ENCODE measurements at places on chromosomes 4 and X.

DNA sequence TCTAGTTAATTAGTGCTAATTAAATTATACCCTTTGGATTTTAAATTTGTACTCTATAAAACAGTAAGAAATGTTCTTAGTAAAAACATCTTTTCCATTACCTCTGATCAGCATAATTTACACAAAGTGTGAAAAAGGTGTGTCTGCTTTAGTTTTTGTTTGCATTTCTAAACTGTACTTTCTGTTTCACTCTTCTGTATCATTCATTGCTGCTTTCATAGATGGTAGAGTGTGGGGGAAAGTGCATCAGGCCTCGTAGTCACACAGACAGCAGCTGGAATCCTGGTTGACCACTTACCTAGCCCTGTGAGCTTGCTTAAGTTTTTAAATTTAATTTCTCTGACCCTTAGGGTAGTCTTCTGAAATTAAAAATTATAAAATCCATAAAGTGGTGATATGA is 275.4 kb upstream of the PITX2 start:
- DNase-seq: no peak

- DNase-seq: no peak
Measured at GRCh38 chrX:30627818-30628652, 25.2 kb upstream of the GK start.

- DNase-seq: no peak
Measured at GRCh38 chrX:39067866-39068265, 266.6 kb downstream of the MID1IP1 start.

- no peak for DNase-seq
Measured at GRCh38 chr4:79948739-79949138, 124.3 kb downstream of the ANTXR2 start.

DNA sequence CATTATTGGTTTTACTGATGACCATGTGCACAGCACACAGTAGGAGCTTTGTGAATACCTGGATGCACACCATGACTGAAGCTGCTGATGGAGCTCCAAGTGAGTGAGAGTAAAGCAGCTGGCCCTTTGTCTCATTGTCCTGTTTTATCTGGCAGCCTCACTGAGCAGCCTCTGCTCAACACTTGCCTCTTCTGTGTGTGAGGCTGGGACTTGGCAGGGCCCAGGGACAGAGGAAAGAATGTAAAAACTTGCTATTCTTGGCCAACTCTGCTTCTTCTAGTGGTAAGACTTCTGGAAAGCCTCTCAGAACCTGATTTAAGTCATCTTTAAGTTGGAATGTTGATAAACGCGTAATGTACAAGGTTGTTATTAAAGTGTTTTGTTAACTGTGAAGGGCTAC is 61.4 kb downstream of the BEX1 start:
- DNase-seq: no peak

GRCh38 chr4:821181-821591 is 4.7 kb downstream of the CPLX1 start:
- DNase-seq: no peak

GRCh38 chrX:16762579-16762978 is 23.7 kb upstream of the TXLNG start:
- no peak for DNase-seq

- DNase-seq: no peak
Measured at GRCh38 chrX:1273896-1274295, 5.3 kb downstream of the CSF2RA start.

DNA sequence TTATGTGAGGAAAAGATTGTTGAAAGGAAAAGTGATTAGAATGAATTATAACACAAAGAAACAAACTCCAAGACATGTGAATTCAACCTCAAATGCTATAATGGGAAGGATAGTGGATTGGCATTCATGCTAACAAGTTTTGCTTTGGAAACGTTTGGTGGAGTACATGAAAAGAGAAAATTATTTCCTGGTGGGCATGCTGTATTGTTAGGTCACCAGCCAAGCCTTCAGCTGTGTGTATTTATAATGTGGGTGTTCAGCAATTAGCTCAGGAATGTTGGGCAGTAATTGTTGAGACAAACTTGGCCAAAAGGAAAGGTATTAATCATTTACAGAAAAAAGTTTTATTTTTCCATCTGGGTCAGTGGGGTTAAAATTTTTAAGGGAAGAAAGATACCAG is 198.9 kb upstream of the ARSJ start:
- no peak for DNase-seq

- no peak for DNase-seq
Measured at GRCh38 chrX:47523713-47524166, 37.3 kb upstream of the ARAF start.

DNA sequence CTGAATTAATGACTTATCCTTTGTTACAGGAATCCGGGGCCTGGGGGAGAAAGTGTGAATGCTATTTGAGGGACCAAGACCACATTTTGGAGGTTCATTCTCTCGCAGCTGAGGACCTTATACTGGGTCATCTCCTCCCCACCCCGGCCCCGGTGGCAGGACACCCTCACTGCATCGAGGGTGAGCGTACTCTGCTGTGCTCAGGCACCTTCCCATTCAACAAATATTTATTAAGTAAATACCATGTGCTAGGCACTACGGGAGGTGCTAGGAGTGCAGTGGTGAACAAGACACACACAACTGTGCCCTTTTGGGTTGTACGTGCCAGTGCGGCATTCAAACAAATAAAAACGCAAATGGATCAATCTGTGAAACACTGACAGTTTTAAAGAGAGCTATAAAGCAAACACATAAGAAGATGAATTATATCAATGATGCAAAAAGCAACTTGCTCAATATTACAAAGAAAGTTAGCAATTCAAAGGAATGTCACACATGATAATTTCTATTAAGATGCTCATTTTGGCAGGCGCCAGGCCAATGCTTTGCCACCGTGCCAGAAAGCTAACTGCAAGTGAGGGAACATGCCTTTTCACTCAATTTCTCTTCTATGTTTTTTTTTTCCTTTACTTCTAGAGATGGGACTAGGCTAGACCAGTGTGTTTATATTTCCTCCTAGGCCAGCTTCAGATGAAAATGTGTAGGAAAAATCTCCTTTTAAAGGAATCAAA is 24.6 kb downstream of the ADGRG2 start:
- DNase-seq: no peak

GRCh38 chrX:137482136-137482535 is 83.8 kb upstream of the ZIC3 start:
- no peak for DNase-seq

DNA sequence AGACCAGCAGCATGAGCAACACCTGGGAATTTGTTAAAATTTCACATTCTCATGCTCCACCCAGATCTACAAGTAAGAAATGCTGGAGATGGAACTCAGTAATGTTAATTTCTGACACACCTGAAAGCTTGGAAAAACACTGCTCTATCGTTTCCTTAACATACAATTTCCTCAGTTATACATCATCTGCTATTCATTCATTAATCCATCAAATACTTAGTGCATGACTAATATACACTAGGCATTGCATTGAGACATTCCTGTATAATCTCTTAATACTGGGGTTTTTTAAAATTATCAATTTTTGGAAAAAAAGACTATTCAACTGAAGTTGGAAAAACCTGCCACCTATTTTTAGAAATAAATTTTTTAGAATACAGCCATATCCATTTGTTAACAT is 106.1 kb downstream of the CHM start:
- DNase-seq: no peak

DNA sequence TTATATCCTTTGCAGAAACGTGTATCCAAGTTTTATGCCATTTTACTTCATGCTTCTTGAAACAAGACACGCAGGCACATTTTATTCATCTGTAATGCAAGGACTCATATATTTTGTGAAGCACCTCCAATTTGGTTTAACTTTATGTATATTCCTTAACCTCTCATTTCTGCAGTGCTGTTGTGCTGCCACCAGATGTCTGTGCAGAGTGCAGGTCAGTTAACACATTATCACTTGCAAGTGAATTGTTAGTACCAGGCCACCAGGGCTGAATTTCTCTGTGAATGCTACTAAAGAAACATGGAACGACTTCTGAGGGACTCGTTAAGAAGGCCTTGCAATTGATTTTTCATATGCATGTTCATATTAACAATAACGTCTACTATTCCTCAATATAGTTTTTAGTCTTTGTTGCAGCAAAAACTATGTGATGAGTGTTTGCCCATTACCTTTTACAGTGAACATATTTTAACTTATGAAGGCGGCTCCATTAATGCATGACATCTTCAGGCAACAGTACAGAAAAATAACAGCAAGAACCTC is 770.3 kb downstream of the NLGN4X start:
- DNase-seq: no peak

- DNase-seq: no peak
Measured at GRCh38 chr4:60953826-60954225, 246.3 kb upstream of the ADGRL3 start.

DNA sequence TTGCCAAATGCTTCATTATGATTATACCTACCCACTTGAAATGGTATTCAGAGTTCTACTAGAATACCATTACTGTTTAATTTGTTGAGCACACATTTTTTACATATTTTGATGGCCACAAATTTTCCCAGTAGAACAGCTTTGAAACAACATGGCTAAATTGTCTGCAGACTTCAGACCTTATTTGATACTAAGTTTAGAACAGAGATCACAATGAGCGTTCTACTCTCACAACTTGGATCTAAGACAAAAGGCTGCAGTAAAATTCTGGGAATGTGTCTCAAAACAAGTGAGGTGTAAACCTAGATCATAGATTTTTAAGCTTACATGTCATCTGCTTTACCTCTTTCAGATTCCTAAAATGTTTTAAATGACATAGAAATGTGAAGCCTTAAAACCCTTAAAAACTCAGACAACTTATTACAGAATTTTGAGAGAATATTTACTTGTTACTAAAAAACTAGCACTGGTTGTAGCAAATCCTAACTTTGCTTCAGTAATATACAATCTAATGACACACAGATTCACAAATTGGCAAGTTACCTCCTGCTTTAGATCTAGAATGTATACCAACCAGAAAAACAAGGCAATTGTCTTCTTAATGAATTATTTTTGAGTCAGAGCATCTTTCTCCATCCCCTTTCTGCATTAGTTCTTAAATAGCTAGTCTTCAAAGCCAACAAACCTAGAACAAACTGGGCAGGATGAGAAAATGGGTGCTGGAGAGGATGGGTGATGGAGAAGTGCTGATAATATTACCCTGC is 243.3 kb downstream of the SLC7A11 start:
- DNase-seq: no peak

GRCh38 chr4:149825336-149825735 is 9.7 kb upstream of the IQCM start:
- no peak for DNase-seq

GRCh38 chr4:176186671-176187395 is 8.6 kb downstream of the SPATA4 start:
- DNase-seq: no peak

DNA sequence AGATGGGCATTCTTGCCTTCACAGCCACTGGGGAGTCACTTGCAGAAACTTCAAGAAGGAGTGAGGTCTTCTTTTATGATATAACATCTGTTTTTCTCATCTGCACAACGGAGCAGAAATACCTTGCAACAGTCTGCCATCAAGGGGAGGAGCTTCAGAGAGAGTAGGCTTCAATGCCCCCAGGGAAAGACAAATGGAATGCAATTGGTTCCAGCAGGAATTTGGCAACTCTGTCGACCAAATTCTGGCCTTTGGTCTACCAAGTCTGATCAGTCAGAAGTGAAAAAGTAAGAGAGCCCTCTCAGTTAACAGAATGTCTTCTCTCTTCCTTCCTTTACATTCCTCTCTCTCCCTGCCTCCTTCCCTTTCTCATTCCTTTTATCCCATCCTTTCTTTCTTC is 229.3 kb downstream of the IDS start:
- DNase-seq: no peak

GRCh38 chrX:46704767-46705386 is 54.0 kb downstream of the SLC9A7 start:
- no peak for DNase-seq

DNA sequence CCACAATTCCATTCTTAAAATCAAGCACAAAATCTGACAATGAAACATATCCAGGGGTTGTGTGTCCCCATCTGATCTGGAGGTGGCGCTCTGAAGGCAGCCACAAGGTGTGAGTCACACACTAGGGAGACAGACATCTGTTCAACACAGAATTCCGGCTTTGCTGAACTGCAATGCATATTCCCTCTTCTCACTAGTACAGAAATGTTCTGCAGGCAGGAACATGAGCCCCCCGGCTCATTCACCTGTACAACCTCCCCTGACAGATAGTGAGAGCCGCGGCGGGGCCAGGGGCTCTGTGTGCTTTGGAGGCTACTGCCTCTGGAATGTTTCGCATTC is 41.9 kb downstream of the WDR1 start:
- no peak for DNase-seq

GRCh38 chrX:139801397-139801813 is 93.4 kb upstream of the MCF2 start:
- DNase-seq: no peak

GRCh38 chrX:150983521-150984168 is 510 bp downstream of the HMGB3 start:
- DNase-seq: no peak

GRCh38 chr4:173264684-173265185 is 69.4 kb downstream of the HMGB2 start:
- no peak for DNase-seq

- no peak for DNase-seq
Measured at GRCh38 chr4:152467101-152467500, 68.8 kb downstream of the FBXW7 start.

DNA sequence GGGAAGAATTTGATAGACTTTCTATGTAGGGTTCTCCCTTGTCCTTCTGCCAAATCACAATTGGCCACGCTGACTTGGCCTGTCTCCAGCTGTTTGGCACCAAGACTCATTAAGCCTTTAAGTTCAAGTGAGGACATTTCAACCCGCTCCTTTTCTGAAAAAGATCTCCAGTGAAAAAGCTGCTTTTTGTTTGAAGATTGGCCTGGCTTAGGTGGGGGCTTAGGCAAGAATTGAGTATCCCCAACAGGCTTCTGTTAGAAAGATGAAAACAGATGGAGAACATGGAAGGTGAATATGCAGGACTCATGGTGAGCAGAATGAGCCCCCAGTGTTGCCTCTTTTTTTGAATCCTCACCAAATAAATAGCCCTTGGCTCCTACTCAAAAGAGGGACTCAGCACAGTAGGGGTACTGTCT is 28.5 kb upstream of the LIMCH1 start:
- DNase-seq: peak; percentile 7

- no peak for DNase-seq
Measured at GRCh38 chrX:3268829-3269228, 77.6 kb downstream of the MXRA5 start.

GRCh38 chrX:54994668-54995351 is 822 bp upstream of the PFKFB1 start:
- no peak for DNase-seq
